ENCODE measurements at places on chromosomes 4 and X.

DNA sequence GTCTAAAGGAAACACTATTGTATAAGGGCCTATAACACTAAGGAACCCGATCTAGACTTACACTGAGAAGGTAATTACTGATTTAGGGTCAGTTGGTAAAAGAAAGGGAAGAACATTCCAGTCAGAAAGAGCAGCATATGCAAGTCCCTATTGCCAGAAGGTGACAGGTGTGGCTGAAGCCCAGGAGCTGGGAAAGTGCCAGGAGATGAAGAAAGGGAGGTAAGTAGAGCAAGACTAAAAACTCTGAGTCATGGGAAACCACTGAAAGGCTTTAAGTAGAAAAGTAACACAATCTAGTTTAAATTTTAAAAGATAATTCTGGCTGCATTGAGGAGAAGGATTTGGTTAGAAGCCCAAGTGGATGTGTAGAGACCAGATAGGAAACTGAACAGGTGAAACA is 77.7 kb upstream of the INTU start:
- no peak for DNase-seq

DNA sequence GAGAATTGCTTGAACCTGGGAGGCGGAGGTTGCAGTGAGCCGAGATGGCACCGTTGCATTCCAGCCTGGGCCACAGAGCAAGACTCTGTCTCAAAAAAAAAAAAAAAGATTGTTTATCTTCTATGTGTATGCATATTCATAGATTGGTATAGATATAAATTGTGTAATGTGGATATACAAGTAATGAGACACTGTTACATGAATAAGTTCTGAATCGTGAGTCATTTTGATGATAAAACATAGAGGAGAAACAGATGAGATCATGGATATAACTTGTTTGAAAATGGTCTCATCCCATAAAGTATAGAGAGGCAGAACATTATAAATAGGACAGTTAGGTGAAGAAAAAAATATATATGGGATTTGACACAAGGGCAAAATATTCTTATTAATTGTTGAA is 628.0 kb downstream of the IL1RAPL1 start:
- no peak for DNase-seq

DNA sequence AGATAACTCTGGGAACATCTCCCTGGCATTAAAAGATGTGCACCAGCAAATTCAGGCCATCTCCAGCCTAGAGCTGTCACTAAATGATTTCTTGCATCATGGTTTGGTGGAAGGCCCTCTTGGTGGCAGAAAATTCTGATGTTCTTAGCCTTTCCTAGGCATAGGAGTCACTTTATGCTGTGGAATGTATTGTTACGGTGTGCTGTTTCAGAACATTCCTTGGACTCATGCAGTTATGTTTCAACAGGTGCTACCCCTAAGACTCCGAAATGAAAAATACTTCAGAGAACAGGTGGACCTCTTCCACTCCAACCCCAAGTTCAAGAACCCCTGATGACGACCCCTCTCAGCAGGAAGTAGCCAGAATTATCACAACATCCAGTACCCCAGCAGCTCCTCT is 20.3 kb upstream of the PAPSS1 start:
- no peak for DNase-seq

- DNase-seq = no peak
Observed at GRCh38 chrX:110588164-110588563, 207.5 kb downstream of the CHRDL1 start.

DNA sequence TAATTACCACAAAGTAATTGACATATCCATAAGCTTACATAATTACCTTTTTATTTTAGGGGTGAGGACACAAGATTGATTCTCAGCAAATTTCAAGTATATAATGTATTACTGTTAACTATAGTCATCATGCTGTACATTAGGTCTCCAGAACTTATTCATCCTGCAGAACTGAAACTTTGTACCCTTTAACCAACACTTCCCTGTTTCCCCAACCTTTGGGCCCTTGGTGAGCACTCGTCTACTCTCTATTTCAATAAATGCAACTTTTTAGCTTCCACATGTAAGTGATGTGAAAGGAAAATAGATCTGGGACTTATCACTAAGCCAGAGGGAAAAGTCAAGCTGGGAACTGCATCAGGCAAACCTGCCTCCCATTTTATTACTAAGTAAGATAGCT is 33.6 kb upstream of the CCNG2 start:
- no peak for DNase-seq

DNA sequence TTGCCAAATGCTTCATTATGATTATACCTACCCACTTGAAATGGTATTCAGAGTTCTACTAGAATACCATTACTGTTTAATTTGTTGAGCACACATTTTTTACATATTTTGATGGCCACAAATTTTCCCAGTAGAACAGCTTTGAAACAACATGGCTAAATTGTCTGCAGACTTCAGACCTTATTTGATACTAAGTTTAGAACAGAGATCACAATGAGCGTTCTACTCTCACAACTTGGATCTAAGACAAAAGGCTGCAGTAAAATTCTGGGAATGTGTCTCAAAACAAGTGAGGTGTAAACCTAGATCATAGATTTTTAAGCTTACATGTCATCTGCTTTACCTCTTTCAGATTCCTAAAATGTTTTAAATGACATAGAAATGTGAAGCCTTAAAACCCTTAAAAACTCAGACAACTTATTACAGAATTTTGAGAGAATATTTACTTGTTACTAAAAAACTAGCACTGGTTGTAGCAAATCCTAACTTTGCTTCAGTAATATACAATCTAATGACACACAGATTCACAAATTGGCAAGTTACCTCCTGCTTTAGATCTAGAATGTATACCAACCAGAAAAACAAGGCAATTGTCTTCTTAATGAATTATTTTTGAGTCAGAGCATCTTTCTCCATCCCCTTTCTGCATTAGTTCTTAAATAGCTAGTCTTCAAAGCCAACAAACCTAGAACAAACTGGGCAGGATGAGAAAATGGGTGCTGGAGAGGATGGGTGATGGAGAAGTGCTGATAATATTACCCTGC is 243.3 kb downstream of the SLC7A11 start:
- no peak for DNase-seq

- DNase-seq = no peak
Observed at GRCh38 chr4:10007436-10007740, 13.9 kb downstream of the SLC2A9 start.

DNA sequence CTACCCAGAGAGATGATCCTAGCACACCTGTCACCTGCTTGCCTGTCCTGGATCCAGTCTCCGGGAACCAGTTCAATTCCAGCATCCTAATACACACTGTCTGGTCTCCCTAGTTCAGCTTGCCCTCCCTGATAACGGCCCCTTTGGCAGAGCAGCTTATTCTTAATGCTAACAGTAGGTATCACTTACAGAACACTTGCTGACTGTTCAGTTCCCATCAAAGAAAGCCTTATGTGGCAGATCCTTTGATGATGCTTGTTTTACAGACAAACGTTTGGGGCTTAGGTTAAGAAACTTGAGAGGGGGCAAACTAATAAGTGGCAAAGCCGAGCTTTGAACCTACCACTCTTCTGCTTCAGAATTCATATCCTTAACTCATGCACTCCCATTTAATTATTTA is 890 bp downstream of the RASSF6 start:
- no peak for DNase-seq

DNA sequence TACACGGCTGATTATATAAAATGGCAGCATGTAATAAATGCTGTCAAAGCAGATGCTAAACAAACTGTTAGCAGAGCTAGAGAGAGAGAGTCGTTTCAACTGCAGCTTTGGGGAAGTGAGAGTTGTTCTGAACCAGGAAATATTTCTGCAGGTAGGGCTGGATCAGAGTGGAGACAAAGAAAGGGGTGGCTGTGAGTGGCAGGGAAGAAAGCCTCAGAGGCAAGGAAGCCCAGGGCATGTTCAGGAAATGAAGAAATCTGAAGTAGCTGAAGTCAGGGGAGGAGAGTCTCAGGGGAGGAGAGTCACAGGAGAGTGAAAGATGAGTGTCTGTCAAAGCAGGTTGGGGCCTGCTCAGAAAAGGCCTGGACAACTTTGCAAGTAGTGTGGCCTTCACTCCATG is 48.4 kb upstream of the RPS6KA3 start:
- no peak for DNase-seq

- peak; percentile 6 for DNase-seq
Observed at GRCh38 chr4:184669251-184669650, 19.7 kb downstream of the PRIMPOL start.

GRCh38 chr4:114025176-114025777 is 45.8 kb upstream of the ARSJ start:
- no peak for DNase-seq

GRCh38 chr4:11529625-11530201 is 101.0 kb upstream of the HS3ST1 start:
- no peak for DNase-seq

DNA sequence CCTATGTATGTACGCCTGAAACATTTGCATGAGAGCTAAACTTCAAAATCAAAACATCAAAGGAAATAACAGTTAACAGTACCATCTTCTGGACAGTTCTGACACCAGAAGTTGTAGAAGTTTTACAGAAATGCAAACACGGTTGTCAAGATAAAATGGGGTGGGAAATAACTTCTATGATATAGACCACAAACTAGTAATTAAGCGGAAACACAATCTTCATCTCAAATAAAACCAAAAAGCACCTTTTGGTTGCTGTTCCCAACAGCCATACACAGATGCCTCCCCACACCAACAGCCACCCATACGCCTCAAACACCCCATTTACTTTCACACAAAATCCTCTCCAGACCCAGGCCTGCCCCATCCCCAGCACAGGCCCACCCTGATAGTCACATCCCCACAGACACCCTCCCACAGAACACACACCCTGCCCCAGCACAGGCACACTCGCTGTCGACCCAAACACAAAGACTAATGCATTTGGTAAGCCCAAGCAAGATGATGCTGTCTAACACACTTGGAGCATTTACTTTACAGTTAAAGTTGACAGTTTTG is 64.3 kb downstream of the TAPT1 start:
- DNase-seq = no peak

- DNase-seq = no peak
Observed at GRCh38 chr4:87881115-87881514, 48.3 kb downstream of the MEPE start.

- DNase-seq = no peak
Observed at GRCh38 chrX:119402588-119402987, 3.5 kb downstream of the SLC25A43 start.

DNA sequence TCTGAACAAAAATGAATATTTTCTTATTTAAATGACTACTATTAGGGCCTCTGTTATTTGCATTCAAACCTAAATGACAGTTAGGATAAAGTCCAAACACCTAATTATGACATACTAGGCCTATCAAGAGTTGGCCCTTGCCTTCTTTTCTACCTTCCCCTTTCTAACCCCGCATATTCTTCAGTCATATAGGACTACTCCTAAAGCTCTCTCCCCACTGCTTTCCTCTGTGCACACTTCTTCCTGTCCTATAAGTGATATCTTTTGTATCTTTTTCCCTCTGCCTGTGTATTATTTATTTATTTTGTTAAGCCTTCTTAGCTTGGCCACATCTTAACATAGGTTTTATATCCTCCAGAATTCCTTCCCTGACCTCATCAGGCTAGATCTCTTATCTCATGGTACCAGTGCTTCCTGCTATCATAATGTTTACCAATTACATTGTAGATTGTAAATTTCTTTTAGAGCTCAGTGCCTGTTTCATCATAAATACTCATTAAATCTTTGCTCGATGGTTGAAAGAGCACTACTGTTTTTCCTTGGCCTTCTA is 22.5 kb downstream of the ERVMER34-1 start:
- DNase-seq = no peak

DNA sequence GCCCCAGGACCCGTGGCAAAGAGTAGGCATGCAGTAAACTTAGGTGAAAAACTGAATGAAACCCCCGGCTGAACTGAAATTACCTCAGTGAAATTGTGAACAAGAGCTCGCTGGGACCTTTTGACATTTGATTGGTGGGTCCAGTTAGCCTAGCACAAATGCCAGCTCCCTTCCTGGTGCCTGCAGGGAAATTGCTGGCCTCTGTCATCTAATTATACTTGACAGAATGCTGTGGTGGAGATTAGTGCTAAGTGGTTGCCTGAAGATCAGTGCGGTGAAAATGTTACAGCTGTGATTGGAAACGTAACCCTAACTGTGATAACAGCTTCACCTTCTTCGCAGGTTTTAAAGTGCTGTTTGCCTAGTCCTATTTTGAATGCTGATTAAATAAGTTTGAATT is 43.0 kb downstream of the ADD1 start:
- DNase-seq = no peak

GRCh38 chr4:139892973-139893736 is 227.5 kb downstream of the MGST2 start:
- no peak for DNase-seq

GRCh38 chr4:158799013-158799770 is 30.4 kb downstream of the FNIP2 start:
- no peak for DNase-seq

GRCh38 chr4:151569650-151570049 is 160.7 kb downstream of the FHIP1A start:
- no peak for DNase-seq

DNA sequence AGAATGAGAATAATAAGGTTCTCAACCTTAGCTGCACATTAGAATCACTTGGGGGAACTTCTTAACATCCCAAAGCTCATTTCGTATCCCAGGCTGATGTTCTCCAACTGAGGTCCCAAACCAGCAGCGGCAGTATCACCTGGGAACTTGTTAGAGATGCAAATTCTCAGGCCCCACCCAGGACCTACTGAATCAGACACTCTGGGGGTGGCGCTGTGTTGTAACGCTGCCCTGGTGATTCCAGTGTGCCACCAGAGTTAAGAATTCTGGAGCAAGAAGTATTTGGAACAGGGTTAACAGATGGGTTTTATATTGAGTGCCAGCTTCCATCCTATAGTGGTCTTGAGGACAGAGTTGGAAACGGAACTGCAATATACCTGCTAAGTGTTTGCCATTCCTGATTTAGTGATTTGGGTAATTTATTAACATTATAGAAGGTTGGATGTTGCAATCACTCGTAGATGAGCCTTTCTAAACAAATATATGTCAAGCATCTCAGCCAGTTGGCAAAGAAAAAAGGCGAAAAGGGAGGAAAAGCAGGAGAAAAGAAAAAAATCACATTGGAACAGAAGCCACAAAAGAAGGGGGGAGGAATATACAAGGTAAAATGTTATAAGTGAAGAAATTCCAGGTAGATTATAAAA is 141.0 kb downstream of the ARX start:
- DNase-seq = no peak

DNA sequence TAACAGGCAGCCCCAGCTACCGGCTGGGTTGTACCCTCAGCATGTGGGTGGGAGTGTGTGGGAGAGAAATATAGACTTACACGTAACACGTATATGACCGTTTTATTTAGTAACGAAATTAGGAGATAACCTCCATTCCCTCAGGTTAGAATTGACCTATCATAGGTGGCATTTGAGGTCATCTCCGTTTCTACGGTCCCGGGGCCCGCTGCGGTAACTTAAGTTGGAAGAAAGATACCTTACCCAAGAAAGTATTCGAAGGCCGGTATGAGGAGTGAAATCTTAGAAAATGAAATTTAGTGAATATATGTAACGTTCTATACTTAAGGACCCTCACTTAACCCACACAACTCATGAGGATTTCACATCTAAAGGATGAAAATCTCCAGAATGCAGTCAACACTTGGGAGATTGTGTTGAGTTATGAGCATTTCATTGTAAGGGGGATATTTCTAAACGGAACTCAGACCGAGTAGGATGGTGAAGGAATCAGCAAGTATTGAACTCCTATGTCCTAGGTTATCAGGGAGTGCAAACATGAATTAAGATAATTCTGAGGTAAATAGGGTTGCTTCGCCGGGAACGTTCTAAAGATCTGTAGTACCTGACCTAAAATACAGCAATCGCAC is 891 bp downstream of the CISD2 start:
- no peak for DNase-seq
